H1 (cell line): ENCODE measurements at places on chromosomes 4 and X.

GRCh38 chr4:113101669-113102068 is 52.2 kb downstream of the ANK2 start:
- no peak overlapping the region for H3K4me3 ChIP-seq
- H3K4me1 ChIP-seq = no peaks in the 10 kb centered on the region
- no peaks in the 10 kb centered on the region for H3K36me3 ChIP-seq
- no peak for DNase-seq
- no peak overlapping the region for H3K27ac ChIP-seq

GRCh38 chr4:57102050-57102624 is 8.0 kb downstream of the IGFBP7 start:
- no peak for DNase-seq
- no peaks in the 10 kb centered on the region for H3K36me3 ChIP-seq
- 0 out of 2 replicates have a peak, but pooled peaks cover 2% of the 10 kb centered on the region for H3K27me3 ChIP-seq

GRCh38 chr4:78707793-78708192 is 68.4 kb upstream of the BMP2K start:
- no peaks in the 10 kb centered on the region for H3K27me3 ChIP-seq
- peaks cover 8% of the 10 kb centered on the region; the same call in 1 of the 2 replicates for H3K4me1 ChIP-seq
- no peak overlapping the region for H3K27ac ChIP-seq
- H3K36me3 ChIP-seq = no peaks in the 10 kb centered on the region

GRCh38 chr4:4339504-4340085 is 47.3 kb upstream of the NSG1 start:
- no peaks in the 10 kb centered on the region for H3K4me1 ChIP-seq
- no peaks in the 10 kb centered on the region for H3K36me3 ChIP-seq
- DNase-seq = no peak
- no peaks in the 10 kb centered on the region for H3K27me3 ChIP-seq

DNA sequence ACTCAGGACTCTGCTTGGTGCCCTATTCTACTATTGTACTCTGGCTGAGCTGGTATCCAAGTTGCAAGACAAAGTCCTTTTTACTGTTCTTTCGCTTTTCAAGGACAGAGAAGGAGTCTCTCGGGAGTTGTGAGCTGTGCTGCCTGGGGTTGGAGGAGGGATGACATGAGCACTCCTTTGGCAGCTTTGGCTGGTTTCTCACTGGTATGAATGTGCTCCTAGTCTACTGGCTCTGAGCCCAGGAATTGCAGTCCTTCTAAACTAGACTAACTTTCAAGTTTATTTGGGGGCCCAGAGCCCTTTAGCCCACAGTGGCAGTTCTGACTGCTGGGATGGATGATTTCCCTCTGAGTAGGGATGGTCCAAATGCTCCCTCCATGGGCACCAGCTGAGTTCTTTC is 997.1 kb downstream of the RAB28 start:
- no peak overlapping the region for H3K27ac ChIP-seq
- no peak for DNase-seq
- no peak overlapping the region for H3K4me3 ChIP-seq
- no peaks in the 10 kb centered on the region for H3K36me3 ChIP-seq
- H3K4me1 ChIP-seq = no peaks in the 10 kb centered on the region

- no peaks in the 10 kb centered on the region for H3K27me3 ChIP-seq
- H3K27ac ChIP-seq = no peak overlapping the region
- H3K4me3 ChIP-seq = no peak overlapping the region
- no peaks in the 10 kb centered on the region for H3K36me3 ChIP-seq
- DNase-seq = no peak
Observed at GRCh38 chrX:68998716-68999115, 166.5 kb downstream of the PJA1 start.
